ENCODE measurements at places on chromosomes 13 and 19.

- no peak for DNase-seq
Observed at GRCh38 chr13:112814905-112815585, 125.2 kb downstream of the ATP11A start.

DNA sequence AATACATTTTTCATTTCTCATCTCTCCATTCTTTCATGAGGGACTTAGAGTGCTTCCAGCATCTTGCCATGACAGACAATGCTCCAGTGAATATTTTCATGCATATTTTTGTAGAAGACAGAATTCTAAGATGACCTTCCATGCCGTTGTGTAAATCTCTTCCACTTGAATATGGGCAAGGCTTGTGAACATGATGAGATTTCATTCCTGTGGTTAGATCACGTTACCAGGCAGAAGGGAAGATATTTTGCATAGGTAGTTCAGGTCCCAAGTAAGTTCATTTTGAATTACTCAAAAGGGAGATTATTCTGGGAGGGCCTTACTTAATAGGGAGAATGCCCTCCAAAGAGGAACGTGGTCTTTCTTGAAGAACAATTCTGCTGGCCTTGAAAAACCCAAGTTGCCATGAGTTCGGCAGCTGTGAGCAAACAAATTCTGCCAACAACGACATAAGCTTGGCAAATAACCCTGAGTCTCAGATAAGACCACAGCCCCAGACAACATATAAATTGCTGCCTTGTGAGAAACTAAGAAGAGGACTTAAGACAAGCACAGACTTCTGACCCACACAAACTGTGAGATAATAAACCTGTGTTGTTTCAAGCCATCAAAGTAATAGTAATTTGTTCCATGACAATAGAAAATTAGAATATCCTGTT, 400.5 kb upstream of the GPC6 start:
- no peak for DNase-seq

- DNase-seq: peak; percentile 70
Observed at GRCh38 chr19:3284759-3285646, 60.5 kb downstream of the CELF5 start.

GRCh38 chr19:47310819-47311218, 1.2 kb downstream of the C5AR1 start:
- no peak for DNase-seq

DNA sequence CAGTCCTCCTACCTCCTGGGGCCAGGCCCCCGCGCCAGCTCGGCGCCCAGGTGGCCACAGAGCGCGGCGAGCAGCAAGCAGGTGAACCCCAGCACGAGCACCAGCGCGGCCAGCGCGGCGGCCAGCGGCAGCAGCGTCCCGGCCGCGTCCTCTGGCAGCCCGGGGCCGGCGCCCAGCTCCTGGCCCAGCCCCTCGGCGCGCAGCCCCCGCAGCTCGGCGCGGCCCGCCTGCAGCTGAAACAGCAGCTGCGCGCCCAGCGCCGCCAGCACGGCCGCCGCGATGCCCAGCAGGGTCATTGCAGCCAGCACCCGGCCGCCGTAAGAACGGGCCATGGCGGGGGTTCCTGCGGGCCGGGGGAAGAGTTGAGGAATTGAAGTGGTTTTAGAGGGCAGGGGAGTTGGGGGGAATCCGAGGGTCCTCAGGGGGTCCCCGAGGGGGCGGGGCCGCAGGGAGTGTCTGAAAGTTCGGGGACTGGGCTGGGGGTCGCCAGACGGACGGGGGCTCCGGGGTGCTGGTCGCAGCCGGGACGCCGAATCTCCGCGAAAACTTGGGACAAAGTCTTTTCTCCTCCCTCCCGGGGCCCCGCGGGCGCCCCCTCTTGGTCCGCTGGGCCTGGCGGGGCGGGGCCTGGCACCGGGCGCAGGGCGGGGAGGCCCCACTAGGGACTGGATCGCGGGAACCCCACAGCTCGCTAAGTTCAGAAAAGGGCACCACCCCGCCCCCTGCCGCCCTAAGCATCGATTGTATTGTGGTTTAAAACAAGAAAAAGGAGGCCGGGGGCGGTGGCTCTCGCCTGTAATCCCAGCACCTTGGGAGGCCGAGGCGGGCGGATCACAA, at the start of gene TMEM221:
Gene TMEM221 (minus strand): TSS at position 538 of the 837 bp plus-strand sequence. CDS start 206 bp downstream, at position 332.
- DNase-seq: peak; percentile 47

DNA sequence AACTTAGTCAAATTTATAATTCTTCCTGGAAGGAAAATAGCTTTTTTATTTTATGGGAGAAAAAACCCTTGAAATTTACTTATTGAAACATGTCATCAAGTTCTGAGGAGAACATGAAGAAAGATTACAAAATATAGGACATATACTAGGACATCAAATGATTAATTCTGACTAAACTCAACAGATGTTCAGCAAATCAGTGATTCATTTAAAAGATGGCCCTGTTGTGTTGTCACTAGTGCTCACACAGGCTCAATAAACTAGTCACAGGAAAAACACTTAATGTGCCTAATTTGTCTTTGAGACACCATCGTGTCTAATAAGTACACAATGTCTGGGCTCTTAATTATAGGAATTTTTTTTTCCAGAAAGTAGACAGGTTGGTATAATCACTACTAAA, 223.8 kb upstream of the TMTC4 start:
- no peak for DNase-seq

GRCh38 chr19:55697069-55697440, 22.0 kb downstream of the EPN1 start:
- no peak for DNase-seq

DNA sequence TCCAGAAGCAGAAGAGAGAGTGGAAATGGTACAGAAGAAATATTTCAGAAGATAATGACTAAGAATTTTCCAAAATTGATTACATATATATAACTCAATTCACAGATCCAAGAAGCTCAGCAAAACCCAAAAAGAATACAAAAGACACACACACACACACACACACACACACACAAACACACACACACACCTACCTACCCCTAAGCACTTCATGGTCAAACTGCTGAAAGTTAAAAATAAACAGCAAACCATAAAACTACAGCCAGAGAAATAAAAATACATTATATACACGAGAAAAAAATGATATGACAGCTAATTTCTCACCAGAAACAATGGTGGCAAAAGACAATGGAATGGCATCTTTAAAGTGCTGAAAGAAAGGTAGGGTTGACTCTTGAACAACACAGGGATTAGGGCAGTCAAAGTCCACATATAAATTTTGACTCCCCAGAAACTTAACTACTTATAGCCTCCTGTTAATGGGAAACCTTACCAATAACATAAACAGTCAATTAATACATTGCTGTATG, 49.2 kb downstream of the DIAPH3 start:
- DNase-seq: no peak

DNA sequence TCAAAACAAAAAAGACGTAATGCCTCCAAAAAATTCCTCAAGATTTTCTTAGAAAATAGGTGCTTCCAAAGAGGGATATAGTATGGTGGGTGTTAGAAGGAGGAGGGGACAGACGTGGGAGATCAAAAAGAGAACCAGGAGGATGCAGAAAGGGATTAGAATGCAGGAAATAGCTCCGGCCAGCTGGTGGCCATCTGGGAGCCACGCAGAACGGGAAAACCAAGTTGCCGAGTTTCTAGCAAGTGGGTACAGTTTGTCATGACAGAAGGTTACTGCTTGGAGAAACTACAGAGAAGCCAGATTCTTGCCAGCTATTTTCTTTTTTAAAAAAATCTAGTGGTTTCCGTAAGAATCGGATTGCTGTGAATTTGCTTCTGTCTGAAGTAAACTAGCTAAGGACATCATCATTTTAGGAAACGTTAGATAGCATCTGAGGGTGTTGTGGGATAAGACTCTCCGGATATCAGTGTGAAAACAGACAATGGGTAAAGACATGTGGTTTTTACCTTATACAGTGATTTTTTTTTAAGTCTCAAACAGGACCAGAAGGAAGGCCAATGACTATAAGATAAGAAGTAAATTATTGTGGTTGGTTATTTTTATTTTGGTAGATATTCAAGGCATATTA, 104.9 kb downstream of the HSPH1 start:
- DNase-seq: peak; percentile 61

DNA sequence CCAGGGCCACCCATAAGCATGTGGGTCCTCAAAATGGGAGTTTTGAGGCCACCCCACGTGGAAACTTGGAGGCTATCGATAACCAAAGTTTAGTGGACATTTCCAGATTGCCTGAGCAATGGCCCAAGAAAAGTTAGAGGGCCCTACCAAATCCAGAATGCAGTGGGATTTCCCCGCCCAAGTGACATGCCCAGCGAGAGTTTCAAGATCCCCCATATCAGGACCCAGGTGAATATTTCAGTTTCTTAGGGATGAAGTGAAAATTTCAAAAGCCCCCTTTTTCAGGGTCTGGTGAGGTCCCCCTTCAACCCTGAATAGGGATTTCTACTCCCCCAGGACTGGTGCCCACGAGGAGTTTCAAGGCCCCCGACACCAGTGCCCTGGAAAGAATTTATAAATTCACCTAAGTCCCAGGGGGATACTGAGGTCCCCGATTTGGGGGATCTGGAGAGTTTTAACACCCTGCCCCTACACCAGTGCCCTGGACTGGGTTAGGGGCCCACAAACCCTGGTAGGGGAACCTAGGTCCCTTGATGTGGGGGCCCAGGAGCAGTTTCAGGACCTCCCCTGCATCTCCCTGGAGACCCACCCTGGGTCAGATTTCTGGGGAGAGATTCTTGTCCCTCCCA, 695 bp downstream of the BST2 start:
- DNase-seq: peak; percentile 31

- DNase-seq: no peak
Observed at GRCh38 chr13:32282096-32282711, 33.0 kb downstream of the ZAR1L start.

DNA sequence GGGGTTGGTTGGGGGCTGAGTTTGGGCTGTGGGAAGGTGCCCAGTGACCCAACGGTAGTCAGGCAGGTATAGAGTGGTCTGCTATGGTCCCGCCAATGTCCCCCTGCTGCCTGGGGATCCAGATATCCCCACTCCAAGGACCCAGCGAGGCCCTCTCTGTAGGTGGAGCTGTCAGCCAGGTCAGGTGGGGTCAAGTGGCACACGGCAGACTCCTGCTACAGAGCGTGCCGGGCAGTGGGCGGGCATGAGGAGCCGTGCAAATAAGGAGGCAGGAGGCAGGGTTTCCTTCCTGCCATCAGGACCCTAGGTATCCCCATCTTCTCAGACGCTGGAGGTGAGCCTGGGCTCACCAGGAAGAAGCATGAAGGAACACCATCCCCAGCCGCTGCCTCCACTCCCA, 14.9 kb downstream of the EVI5L start:
- no peak for DNase-seq

- DNase-seq: no peak
Observed at GRCh38 chr19:16262618-16263017, 62.0 kb upstream of the KLF2 start.

GRCh38 chr13:69296130-69296529, 811.5 kb upstream of the ATXN8OS start:
- no peak for DNase-seq

DNA sequence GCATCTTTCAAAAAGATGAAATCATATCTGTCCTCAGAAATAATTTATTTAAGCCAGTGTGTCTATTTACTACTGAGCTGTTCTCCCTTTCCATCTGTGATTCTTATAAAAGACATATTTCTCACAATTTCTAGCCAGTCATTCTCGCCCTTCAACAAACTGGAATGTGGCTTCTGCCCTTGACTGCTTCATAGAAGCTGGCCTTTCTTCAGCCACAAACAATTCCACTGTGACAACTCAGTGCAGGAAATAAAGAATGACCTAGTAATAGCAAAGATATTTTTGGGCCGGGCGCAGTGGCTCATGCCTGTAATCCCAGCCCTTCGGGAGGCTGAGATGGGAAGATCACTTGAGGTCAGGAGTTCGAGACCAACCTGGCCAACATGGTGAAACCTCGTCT, 655.5 kb downstream of the PCDH9 start:
- no peak for DNase-seq

DNA sequence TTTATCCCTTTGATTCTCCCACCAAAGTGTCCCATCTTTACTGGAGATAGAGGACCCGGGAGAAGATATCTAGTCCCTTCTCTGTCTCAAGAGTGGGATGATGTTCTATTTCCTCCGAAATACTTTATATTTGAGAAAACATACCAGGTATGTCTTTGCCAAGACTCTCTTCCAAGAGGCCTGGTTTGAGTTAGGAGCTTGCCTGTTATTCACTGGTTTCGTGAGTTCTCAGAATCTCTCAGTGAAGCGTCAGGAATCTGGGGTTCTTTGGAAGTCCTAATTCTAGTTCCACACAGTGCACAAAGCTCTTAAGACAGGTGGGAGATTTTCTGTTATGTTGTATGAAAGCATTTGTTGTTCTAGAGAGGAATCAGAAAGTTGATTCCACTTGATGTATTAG, 182.0 kb downstream of the DNAJC15 start:
- DNase-seq: no peak

- DNase-seq: no peak
Observed at GRCh38 chr19:6443986-6444385, 10.4 kb upstream of the SLC25A41 start.

GRCh38 chr13:94311893-94312292, 167.6 kb downstream of the DCT start:
- DNase-seq: no peak

DNA sequence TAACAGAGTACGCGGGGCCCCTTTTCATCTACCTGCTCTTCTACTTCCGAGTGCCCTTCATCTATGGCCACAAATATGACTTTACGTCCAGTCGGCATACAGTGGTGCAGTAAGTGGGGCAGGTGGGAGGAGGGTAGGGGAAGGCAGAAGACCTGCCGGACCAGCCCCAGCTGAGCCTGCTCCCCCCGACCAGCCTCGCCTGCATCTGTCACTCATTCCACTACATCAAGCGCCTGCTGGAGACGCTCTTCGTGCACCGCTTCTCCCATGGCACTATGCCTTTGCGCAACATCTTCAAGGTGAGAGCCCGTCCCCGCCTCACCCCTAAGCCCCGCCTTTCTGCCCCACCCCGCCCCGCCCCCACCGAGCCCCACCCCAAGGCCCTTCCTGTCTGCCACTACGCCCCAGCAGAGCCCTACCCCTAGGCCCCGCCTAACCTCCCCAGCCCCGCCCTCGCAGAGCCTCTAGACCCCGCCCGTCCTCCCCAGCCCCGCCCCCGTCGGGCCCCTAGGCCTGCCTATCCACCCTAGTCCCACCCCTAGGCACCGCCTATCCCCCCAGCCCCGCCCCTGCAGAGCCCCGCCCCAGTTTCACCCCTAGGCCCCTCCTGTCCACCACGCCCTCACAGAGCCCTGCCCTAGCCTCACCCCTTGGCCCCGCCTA, 7.7 kb downstream of the NDUFB7 start:
- peak; percentile 77 for DNase-seq

DNA sequence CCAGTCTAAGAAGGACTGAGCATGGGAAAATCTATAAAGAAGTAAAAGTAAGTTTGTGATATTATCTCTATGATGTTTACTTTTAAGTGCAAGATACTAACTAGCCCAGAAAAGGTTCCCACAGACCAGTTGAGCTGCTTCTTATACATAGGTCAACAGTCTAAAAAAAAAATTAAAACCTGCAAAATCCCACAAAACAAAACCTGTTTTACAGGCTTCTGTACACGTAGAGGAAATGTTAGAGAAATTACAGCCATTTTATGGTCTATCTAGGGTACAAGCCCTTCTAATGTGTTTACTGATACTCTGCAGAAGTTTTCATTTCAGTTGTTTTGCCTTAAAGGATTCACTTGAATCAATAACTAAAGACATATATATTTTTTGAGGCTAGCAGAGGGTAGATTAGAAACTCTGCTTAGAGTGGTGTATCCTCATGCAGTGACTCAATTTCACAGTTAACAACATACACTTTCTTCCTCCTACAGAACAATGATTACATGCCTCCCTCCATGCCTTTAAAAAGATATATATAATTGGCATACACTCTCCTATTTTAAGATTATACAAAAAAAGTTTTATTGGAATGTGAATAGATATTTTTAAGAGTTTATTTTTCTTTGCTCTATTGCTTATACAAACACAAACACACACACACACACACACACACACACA, 43.9 kb downstream of the CAB39L start:
- no peak for DNase-seq

- no peak for DNase-seq
Observed at GRCh38 chr13:60494296-60494695, 97.3 kb downstream of the TDRD3 start.

All from activated CD4-positive, alpha-beta T cell treated with anti-CD3 and anti-CD28 coated beads, Interleukin-10, Interleukin-2, amounts not matched to agents 100 ng/mL and 50 ng/mL, durations not matched to agents 16 hours and 8 hours (primary cell).